Pancreas (tissue), 10 donors: ENCODE measurements at places on chromosomes 7 and 10. TPM values are rescaled to one million over a fixed set of nuclear protein-coding genes. Genes with fewer than 3 reads are reported as not detected.

GRCh38 chr7:123643495-123644441 lies 11.9 kb upstream of the LMOD2 start:
- DNase-seq: no peak

- DNase-seq: no peak
Measured at GRCh38 chr7:106285855-106286492, 1.2 kb upstream of the NAMPT start.

DNA sequence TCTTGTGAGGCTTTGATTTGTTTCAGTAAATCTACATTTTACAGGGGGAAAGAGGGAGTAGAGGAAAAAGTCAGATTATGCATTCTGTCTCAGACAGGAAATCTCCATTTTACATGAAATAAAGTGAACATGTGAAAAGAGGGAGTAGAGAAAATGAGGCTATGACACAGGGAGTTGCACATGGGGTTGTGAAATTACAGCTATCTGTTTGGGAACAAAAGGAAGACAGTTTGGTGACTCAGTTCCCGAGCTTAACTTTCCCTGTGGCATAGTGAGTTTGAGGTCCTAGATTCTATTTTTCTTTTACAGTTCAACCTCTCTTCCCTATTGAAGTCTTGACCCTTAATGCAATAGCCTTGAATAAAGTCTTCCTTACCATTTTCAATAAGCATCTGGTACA lies 63.2 kb upstream of the AGR3 start:
- no peak for DNase-seq

DNA sequence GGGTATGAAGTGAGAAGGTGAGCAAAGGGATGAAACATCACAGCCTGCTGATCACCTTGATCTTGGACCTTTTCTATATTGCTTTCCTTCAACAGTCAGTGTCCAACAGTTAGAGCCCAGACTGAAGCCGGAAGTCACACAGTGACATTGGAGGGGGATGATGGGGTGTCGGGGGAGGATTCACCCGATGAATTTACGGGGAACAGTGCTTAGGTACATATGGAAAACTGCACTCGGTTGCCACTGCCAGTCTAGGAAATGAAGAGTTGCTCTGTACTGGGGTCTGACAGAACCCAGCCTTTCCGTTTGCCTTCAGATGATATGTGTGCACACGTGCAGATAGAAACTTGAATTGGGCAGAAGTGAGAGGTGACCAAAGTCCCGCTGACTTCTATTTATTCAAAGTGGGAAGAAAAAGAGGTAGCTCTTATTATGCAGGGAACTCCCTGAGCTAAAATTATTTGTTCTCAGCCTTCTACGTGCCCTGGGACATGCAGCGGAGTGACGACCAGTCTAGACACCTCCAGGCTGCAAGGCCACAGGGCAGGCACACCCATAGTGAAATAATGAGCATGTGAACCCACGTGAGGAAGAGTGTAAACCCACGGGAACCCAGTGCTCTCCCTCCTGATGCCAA lies 107.2 kb upstream of the INHBA start:
- DNase-seq: no peak

- no peak for DNase-seq
Measured at GRCh38 chr7:93620057-93620456, 45.5 kb upstream of the CALCR start.

MSMB gene
- polyA plus RNA-seq: 0.84 TPM

MYO3A gene
- 9.0 TPM for polyA plus RNA-seq

CHRM2 gene
- not detected for polyA plus RNA-seq

CTBP2 gene
- polyA plus RNA-seq: 22.2 TPM
